ENCODE measurements at places on chromosomes 5 and 9.
A peak's percentile ranks its signal among the peaks of the same experiment; 100 is the strongest.

GRCh38 chr5:6516823-6517222 lies 68.2 kb downstream of the UBE2QL1 start:
- no peak for DNase-seq

DNA sequence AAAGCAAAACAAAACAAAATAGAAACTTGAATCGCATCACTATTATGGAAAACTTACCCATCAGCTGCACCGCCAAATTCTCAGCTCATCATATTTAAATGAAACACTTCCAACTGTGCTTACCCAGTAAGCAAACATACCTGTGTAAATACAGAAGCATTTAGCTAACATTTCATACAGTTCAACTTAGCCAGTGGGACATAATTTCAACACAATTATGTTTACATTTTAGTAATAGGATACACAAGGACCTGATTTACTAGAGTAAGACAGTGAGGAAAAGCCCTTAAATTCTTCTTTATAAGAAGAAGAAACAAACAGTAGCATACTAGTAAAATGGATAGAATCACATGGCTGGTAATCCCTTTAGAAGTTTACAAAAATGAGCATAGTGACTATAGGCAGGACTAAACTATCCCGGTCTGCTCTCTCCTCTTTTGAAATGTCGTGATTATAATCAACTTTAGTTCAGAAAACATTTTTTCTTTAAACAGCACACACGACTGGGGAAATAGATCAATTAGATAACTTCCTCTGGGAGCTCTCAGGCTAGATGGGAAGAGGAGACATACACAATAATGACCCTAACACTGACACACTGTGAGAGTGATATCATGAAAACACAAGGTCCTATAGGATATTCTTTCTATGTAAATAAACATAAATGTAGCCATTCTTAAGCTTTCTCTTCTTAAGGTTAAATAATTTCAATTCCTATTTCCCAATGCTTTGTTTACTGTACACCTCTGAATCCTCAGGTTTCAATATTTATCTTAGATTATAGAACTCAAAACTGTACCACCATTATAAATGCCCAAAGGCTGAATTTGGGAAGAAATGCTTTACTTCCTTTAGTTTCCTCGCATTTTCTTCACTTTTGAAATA lies 15.9 kb upstream of the CDC20B start:
- no peak for DNase-seq

- DNase-seq = no peak
Observed at GRCh38 chr9:118209343-118209742, 505.1 kb downstream of the TLR4 start.

DNA sequence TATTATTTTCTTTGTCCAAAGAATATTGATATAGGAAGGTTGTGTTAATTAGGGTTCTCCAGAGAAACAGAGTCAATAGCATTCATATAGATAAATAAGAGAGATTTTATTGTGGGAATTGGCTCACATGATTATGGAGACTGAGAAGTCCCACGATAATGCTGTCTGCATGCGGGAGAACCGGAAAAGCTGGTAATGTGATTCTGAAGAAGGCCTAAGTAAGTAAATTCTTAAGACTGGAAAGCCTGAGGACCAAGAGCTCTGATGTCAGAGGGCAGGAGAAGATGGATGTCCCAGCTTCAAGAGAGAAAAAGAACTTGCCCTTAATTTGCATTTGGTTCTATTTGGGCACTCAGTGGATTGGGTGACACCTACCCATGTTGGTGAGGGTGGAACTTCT lies 307.4 kb upstream of the C9orf72 start:
- DNase-seq = no peak

DNA sequence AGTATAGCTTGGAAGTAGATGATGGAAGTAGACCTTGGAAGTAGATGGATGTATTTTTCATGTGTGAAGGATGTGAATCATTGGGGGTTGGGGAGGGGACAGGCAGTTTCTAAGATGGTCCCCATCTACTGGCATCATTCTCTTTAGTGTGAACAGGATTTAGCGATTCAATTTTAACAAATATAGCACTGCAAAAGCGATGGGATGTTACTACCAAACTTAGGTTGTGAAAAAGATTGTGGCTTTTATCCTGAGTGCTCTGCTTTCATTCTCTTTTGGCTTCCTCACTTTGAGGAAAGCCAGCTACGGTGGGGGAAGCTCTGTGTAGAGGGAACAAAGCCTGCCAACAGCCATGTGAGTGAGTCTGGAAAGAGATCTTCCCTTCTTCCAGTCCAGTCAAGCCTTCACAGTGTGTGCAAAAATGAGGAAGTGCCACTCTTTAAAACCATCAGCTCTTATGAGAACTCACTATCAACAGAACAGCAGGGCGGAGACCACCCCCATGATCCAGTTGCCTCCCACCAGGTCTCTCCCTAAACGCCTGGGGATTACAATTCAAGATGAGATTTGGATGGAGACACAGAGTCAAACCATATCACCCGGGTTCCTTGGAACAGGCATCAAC lies 441.4 kb downstream of the SH3GL2 start:
- DNase-seq = no peak

DNA sequence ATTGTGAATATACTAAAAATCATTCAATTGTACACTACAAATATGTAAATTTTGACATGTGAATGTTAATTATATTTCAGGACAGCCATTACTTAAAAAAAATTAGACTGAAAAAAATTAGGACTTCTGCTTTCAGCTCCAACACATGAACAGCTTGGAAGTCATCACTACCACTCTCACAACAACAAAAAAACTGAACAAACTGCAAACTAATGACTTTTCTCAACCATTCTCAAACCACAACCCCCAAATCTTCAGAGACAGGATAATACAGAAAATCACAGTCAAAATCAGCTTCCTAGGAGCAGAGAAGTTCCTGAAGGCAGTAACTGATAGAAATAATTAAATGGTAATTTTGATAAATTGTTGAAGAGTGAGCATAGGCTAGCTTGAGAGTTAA lies 686.4 kb downstream of the TLE1 start:
- no peak for DNase-seq

- no peak for DNase-seq
Observed at GRCh38 chr9:14987858-14988257, 77.6 kb upstream of the FREM1 start.

DNA sequence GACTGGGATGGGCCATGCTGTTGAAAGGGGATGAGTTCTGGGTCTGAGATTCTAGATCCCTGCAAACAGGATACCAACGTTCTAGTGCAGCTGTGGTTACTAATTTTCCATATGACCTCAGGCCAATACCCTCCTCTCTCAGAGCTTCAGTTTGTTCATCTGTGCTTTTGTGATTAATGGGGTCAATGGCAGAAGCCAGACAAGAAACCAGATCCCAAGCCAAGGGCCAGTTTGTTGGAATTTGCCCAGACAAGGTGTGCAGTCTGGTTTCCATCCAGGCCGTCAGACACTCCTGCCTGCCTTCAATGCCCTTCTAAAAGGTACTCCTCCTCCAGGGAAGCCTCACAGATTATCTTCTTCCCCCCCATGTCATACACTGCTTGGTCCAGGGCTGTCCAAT lies 11.4 kb downstream of the MYORG start:
- DNase-seq = no peak

GRCh38 chr9:135224921-135225541 lies 137.6 kb downstream of the OLFM1 start:
- no peak for DNase-seq

GRCh38 chr9:14238518-14238917 lies 75.4 kb downstream of the NFIB start:
- DNase-seq = no peak

- no peak for DNase-seq
Observed at GRCh38 chr9:107760469-107761242, 271.1 kb upstream of the KLF4 start.

DNA sequence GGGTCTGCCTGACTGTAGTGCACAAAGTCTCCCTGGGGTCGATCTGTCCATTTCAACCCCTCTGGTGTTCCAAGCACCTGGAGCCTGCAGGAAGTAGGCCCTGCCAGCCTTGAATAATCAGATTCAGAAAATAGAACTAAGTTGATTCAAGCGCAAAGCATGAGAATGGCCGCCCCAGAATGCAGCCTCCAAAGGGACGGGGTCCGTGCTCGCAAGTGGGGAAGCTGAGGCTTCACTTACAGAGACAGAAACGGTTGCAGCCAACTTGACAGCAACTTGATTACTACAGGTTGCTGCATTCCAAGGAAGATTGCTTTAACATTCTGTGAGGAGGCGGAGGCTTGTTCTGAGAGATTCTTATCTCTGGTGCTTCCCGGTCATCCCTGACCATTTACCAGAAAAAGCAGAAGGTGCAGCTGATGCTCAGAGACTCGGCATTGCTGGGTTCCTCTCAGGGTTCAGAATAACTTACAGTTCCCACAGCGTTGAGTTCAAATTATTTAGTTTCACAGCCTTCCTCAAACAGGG lies 14.9 kb upstream of the LRRC14B start:
- DNase-seq = no peak

DNA sequence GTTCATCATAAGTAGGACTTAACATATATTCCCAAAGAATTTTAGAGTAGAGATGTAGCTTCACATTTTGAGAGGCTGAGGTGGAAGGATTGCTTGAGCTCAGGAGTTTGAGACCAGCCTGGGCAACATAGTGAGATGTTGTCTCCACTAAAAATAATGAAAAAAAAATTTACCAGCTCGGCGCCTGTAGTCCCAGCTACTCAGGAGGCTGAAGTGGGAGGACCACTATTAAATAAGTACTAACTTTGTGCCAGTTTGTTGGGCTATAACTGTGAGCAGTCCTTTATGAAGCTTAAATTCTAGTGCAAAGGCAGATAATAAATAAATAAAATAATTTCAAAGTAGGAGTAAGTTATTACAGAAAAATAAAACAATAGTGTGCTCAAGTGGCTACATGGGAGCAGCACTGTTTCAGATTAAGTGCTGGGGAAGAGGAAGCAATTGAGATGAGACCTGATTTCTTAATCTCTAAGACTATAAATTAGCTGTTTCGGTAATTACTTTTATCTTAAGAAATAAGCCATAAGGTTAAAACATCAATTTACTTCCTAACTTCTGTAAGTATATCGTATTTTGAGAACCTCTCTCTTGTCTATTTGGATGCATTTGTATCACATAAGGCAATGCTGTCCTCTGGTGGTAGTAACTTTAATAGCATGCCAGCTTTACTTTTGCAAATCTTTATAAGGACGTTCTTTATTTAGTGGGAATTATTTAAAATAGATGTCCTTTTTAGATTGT lies 98.9 kb downstream of the CSNK1G3 start:
- DNase-seq = peak; percentile 64

GRCh38 chr5:62418462-62419076 lies 6.0 kb downstream of the IPO11 start:
- DNase-seq = no peak

GRCh38 chr9:91778031-91778430 lies 172.0 kb downstream of the ROR2 start:
- peak; percentile 41 for DNase-seq

DNA sequence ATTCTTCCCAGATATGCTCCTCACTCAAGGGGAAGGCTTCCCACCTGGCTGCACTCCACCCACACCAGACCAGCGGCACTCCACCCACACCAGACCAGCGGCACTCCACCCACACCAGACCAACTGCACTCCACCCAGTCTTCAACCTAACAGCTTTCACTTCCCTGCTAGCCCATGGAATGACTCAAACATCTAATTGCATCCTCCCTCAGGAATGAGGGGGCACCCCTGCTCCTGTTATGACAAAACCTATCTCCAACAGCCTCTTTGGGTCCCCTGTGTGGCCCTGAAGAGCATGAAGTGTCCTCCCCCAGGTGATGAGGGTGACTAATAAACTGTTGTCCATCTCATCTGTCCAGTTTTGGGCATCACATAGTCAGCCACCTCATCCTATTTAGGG lies 556.6 kb upstream of the TUSC1 start:
- no peak for DNase-seq

DNA sequence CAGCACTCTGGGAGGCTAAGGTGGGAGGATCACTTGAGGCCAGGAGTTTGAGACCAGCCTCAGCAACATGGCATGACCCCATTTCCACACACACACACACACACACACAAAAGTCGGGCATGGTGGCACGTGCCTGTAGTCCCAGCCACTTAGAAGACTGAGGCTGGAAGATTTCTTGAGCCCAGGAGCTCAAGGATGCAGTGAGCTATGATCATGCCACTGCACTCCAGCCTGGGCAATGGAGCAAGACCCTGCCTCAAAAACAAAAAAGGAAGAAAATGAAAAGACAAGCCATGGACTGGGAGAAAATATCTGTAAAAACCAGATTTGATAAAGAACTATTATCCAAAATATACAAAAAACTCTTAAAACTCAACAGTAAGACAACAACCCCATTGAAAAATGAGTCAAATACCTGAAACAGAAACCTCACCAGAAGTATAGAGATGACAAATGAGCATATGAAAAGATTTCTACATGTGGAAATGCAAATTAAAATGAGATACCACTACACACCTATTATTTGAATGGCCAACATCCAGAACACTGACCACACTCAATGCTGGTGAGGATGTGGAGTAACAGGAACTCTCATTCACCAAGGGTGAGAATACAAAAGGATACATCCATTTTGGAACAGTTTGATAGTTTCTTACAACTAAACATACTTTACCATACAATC lies 24.7 kb downstream of the DNAJA1 start:
- DNase-seq = no peak

DNA sequence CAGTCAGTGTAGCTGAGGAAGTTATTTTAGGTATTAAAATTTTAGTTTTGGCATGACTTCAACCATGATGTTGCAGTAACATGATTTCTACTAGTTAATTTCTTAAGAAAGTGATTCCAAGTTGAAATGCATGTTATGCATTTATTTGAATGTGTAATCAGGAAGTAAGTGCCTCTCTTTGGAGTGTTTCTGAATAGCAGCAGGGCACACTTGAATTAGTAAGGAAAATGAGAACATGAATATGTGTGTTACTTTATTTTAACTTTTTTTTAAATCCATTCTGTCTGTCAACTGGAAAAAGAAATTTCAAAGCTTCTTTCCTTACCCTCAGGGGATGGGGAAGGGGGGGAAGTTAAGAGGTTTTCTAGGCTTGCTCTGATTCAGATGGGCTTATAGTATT lies 40.4 kb downstream of the CTNNA1 start:
- DNase-seq = peak; percentile 21

GRCh38 chr9:117415358-117415914 lies 579 bp upstream of the ASTN2 start:
- no peak for DNase-seq

- peak; percentile 69 for DNase-seq
Observed at GRCh38 chr5:132238169-132238744, 10.6 kb upstream of the P4HA2 start.

GRCh38 chr9:107309271-107309670 lies 26.2 kb downstream of the RAD23B start:
- no peak for DNase-seq

GRCh38 chr5:153081385-153081784 lies 409.1 kb upstream of the GRIA1 start:
- no peak for DNase-seq

DNA sequence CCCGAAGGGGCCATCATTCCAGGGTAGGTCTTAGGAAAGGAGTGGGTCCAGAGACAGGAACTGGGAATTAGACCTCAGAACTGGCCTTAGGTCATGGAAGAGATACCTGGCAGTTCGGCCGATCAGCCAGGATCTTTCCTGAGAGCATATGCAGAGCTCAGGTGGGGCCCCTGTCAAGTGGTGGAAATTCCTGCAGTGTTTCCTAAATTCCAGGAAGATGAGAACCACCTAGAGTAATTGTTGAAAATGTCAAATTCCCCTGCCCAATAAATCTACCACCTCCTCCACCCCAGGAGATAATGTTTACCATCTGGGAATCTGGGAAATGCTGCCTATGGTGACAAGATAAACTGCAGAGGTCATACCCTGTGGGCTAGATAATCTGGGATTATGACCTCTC lies 14.6 kb downstream of the TMEM171 start:
- DNase-seq = no peak

- DNase-seq = no peak
Observed at GRCh38 chr9:86859056-86859455, 88.2 kb downstream of the GAS1 start.
